CD4-positive, alpha-beta T cell (primary cell): ENCODE measurements at places on chromosomes 6 and 20.

DNA sequence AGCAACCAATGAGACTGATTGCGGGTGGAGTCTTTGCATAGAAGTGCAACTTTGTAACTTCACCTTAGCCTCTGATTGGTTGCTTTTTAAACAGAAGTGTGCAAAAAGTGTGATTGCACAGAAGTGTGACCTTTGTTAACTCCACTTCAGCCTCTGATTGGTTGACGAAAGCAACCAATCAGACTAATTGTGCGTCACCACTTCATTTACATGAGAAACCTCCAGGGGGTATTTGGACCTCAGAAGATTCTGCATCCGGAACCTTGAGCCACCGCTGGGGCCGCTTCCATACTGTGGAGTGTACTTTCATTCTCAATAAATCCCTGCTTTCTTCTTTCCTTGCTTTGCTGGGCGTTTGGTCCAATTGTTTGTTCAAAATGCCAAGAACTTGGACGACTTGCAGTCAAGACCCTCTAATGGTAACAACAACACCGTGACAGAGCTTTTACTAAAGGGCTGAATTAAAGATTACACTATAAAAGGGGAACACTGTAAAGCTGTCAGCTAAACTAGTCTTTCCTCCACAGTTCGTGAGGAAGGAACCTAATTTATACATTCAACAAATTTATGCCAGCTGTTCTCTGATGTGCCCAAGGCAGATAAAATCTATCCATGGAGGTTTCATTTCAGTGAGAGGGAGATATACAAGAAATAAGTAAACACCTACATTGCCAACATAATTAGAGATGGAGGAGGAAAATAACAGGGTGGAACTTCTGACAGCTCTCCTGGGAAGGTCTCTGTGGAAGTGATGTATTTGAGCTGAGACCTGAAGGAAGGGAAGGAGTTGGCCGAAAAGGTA, 1.4 kb upstream of the HECA start:
- no peak for DNase-seq

GRCh38 chr20:41299899-41300298, 17.6 kb downstream of the ZHX3 start:
- DNase-seq, result no peak

- no peak for DNase-seq
These were observed 119.7 kb upstream of the ZNF184 start for GRCh38 chr6:27592481-27593199.

DNA sequence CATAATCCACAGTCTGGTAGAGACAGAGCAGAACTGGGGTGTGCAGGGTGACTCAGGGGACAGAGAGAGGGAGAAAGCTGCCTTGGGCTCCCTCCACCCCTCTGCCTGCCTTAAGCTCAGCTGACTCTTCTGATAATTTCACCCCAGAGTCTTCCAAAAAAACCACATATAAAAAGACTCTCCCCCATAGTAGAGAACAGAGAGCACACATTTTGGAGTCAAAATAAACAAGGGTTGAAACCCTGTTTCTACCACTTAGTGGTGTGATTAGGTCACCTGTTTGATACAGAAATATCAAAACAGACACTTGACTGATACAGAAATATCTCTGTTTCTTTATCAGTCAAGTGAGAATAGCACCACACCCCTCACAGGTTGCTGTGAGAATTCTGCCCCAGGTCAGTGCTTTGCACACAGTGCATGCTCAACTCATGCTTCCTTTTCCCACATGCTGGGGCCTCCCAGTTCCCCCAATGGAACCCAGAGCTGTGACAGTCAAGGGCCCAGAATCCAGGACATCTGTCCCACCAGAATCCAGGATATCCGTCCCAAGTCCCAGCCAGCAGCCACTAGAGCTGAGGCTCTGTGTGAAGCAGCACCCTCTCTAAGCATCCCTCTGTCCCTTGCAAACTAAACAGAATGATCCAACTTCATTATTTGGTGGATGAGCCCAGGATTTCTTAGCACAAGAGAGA, 1.2 kb downstream of the TREML2 start:
- DNase-seq, result no peak

DNA sequence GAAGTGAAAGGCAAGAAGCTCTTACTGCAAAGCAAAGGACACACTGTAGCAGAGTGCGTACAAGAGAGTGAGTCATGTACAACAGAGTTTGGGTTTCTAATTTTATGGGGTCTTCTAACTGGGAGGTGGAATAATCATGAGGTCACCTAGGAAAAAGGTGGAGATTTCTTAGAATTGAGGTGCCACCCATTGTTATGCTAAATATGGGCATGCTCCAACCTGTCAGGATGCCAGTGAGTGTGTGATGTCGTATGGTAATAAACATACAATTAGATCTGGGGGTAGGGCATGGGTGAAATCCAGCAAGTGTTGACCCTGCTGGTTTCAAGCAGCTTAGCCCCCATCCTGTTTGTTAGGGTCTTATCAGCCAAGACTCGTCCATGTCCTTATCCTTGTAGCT, 46.6 kb downstream of the OR2B6 start:
- no peak for DNase-seq

GRCh38 chr6:43904311-43905123, 134.5 kb downstream of the VEGFA start:
- no peak for DNase-seq

- DNase-seq, result no peak
These were observed 239.7 kb downstream of the ATXN1 start for GRCh38 chr6:16521528-16521927.

DNA sequence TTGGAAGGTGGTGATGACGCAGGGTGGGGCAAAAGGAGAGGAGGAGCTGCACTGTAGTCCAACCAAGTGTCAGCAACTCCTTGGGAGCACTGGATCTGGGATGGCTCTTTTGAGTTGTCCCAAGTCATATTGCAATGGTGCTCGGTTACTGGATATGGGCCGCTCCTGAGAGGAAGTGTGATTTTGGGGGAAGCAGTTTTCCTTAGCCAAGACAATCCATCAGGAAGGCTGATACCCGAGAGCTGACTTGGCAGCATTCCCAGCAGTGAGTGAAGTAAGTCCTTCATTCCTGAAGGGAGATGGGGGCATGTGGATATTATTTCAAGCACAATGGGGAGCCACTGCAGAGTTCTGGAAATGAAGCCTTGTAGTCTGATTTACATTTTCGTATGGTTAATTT, 354.1 kb downstream of the RFPL4B start:
- no peak for DNase-seq

DNA sequence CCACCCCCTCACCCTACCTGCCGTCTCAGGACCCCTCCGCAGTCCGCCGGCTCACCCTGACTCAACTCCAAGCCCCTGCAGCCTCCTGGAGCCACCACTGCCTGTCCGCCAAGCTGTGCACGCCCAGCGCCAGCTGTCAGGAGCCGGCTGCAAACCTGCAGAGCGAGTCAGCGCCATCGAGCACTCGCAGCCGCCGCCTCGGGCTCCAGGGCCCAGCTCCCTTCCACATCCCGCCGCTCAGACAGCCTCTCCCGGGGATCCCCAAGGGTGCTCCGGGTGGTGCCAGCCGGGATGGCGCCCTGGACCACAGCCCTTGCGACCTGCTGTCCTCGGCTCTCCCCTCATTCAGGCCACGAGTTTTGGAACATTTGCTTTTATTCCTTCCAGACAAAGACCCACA, 4.3 kb downstream of the TNNC2 start:
- no peak for DNase-seq

DNA sequence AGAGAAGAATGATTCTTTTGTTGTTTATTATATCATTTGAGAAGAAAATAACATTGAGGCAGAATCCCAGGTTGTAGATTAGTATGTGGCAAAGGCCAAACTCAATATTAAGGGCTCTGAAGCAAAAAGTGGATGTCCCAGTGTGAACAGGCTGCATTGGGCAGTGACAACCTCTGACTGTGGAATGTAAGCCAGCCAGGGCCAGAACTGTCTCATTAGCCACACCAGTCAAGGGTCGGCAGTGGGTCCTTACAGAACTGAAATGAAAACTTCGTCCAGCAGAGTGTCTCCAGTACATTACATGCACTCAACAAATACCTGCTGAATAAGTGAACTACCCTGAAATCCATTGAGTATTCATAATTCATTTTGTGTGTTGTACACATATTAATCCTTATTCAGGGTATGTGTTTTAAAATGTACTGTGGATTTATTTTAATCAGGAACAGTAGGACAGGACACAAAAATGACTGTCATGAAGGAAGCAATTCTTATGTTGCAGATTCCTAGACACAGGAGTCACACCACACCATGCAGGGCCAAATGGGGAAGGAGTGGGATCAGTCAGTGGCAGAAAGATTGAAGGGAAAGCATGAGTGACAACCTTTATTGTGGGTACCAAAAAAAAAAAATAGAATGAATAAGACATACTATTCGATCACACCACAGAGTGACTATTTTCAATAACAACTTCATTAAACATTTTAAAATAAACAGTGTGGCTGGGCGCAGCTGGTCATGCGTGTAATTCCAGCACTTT, 64.9 kb upstream of the UTRN start:
- DNase-seq, result no peak

DNA sequence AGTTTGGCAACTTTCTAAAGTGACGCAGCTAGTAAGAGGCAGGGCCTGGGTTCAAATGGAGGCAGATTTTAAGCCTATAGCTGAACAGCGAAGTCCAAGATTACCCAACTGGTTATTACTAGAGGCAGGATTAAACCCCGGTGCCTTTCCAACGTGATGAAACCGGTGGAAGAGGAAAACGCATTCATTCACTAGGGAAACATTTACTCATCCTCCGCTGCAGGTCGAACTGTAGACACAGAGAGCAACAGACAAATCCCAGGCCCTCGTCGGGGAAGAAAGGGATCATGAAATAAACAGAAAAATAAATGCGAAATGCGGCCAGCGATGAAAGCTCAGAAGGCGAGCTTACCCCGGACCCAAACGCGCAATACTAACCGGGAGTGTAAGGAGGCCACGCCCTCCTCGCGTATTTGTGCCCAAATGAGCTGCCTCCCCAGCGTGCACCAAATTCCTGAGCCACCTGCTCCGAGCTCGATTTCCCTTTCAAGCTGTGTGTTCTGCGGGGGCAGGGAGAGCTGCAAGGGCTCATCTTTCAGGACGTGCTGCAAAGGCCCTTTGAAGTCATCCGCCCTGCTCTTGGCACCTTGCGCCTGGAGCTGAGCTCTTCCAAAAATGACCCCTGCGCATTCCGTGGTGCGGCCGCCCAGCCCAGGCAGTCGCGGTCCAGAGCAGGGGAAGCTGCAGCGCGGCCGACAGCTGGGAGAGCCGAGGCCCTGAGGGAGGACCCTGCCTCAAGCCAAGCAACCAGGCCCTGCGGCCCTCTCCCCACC, 46.9 kb downstream of the PDYN start:
- no peak for DNase-seq

- DNase-seq, result no peak
These were observed 38.5 kb downstream of the PXDC1 start for GRCh38 chr6:3712827-3713665.

DNA sequence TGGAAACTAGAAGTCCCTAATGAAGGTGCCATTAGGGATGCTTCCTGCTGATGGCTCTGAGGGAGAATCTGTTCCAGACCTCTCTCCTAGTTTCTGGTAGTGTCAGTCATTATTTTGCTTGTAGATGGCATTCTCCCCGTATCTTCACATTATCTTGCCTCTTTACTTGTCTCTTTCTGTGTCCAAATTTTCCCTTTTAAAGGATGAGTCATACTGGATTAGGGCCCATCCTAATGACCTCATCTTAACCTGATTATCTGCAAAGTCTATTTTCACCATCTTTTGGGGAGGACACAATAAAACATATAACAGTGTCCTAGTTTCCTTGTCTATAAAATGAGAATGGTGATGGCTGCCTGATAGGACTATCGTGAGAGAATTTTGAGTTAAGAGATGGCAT, 27.3 kb downstream of the ZNF391 start:
- DNase-seq, result no peak

DNA sequence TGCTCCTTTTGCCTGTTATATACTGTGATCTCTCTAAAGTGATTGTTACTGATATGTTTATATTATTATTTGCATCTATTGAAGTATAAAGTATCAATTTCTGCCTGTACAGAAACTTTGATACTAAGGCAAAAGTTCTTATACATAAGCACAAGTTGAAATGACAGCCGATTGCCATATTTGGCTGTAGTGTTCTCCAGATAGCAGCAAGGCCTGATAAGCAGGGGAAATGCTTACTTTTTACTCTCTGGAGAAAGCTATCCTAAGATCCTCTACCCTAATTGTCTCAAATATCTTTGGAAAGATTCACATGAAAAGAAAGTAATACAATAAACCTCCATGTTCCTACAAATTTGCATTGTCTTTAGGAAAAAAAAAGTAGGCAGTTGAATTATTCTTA, 31.4 kb downstream of the SENP6 start:
- no peak for DNase-seq

GRCh38 chr6:42314571-42315258, 97.1 kb upstream of the MRPS10 start:
- DNase-seq, result no peak

DNA sequence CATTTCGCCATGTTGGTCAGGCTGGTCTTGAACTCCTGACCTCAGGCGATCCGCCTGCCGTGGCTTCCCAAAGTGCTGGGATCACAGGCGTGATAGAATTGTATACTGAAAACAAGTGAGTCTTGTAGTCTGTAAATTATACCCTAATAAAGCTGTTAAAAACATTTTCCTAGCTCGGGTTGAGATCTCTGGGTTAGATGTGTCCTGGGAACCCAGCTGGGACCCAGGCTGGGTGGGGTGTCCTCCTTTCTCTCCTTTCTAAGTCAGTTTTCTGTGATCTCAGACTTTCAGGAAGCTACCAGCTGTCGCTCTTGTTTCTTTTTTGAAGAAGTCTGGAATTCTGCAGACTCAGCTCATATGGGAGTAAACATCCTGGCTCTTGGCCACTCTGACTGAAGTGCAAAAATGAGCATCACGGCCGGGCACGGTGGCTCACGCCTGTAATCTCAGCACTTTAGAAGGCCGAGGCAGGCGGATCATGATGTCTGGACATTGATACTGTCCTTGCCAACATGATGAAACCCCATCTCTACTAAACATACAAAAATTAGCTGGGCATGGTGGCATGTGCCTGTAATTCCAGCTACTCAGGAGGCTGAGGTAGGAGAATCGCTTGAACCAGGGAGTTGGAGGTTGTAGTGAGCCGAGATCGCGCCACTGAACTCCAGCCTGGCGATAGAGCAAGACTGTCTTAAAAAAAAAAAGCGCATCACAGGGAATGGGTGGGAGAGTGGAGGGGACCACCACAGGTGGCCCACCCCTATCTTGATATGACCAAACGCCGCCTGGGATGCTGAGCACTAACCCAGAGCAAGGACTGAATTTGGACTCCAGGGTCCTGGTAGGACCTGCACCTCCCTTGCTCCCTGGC, 9.9 kb upstream of the PCIF1 start:
- no peak for DNase-seq

GRCh38 chr6:142702501-142703460, 242.2 kb downstream of the HIVEP2 start:
- no peak for DNase-seq

GRCh38 chr6:65402564-65402963, 304.5 kb downstream of the EYS start:
- no peak for DNase-seq
